WTC11 (cell line): ENCODE measurements at places on chromosomes 5 and 9. TPM values are rescaled to one million over a fixed set of nuclear protein-coding genes. Genes with fewer than 3 reads are reported as not detected.

TAF11L10 gene
- total RNA-seq, result not detected in 3 replicates

JADE2 gene
- 39.4 to 46.2 TPM (median 40.8 TPM) in 3 replicates for total RNA-seq

DNA sequence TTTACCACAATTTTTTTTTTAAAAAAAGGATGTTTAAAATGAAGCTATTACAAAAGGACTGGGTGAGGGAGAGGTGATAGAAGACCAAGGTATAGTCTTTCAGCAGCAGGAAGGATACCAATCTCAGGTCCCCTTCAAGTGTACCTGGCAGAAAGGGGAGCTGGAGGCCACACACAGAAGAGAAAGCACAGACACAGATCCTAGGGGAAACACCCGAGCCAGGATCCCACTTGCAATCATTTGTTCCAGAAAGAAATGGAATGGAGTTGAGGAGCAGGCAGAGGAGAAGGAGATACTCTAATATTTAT, 5.6 kb downstream of the GNPDA1 start:
- no peaks in the 10 kb centered on the region for H3K27me3 ChIP-seq
- H3K36me3 ChIP-seq, result peaks cover 70% of the 10 kb centered on the region
- no peak overlapping the region for H3K4me3 ChIP-seq
- H3K4me1 ChIP-seq, result no peaks in the 10 kb centered on the region

DNA sequence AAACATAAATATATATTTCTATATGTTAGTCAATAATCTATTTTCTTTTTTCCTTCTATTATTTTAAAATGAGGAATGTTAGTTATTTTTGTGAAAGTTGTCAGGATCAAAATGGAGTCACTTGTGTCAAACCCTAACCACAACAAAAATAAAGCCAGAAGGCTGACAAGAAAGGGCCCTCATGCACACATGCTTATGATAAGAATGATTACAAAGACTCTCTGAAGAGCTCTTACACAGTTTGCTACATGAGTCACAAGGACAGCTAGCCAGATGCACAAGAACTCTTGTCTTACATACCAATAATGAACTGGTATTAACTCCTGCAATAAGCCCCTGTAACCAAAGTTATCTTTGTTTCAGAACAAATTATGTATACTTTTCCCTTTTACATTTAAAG, 64.7 kb downstream of the GGTA1 start:
- no peaks in the 10 kb centered on the region for H3K36me3 ChIP-seq
- H3K27me3 ChIP-seq, result peaks cover 4% of the 10 kb centered on the region
- 0 out of 2 replicates have a peak, but pooled peaks cover under 1% of the 10 kb centered on the region for H3K4me1 ChIP-seq
- H3K4me3 ChIP-seq, result no peak overlapping the region
- H3K27ac ChIP-seq, result no peak overlapping the region
- no peak for DNase-seq

NUTM2F gene
- 0.15 to 0.55 TPM in 2 of 3 replicates, not detected in the other for total RNA-seq

SPACA9 gene
- total RNA-seq, result 0.48 to 1.8 TPM (median 1.5 TPM) in 3 replicates

DNA sequence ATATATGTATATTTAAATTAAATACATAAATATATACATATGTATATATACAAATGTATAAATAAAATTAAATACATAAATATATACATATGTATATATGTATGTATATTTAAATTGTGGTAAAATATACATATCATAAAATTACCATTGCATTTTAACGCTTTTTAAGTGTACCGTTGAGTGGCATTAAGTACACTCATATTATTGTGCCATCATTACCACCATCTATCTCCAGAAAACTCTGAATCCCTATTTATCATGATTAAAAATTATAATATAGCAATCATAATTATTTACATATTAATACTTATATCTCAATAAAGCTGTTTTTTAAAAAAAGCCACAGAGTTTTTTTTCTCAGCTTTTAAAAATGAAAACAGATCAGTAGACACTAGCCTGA, 27.1 kb upstream of the VCAN start:
- peaks cover 15% of the 10 kb centered on the region for H3K4me1 ChIP-seq
- no peak overlapping the region for H3K27ac ChIP-seq
- no peaks in the 10 kb centered on the region for H3K36me3 ChIP-seq
- H3K27me3 ChIP-seq, result no peaks in the 10 kb centered on the region
- no peak overlapping the region for H3K4me3 ChIP-seq
- DNase-seq, result no peak

- H3K4me1 ChIP-seq, result peaks cover 22% of the 10 kb centered on the region
- no peak overlapping the region for H3K27ac ChIP-seq
- H3K27me3 ChIP-seq, result no peaks in the 10 kb centered on the region
- no peak overlapping the region for H3K4me3 ChIP-seq
- H3K36me3 ChIP-seq, result no peaks in the 10 kb centered on the region
- DNase-seq, result no peak
Measured at GRCh38 chr5:125276096-125276495, 529.7 kb upstream of the ZNF608 start.

PCDHB12 gene
- total RNA-seq, result 2.7 to 3.1 TPM (median 3.1 TPM) in 3 replicates

- no peak overlapping the region for H3K4me3 ChIP-seq
- H3K27ac ChIP-seq, result no peak overlapping the region
- H3K27me3 ChIP-seq, result no peaks in the 10 kb centered on the region
- DNase-seq, result peak; percentile 38
- no peaks in the 10 kb centered on the region for H3K36me3 ChIP-seq
- H3K4me1 ChIP-seq, result peaks cover 15% of the 10 kb centered on the region
Measured at GRCh38 chr9:18861609-18862544, 171.1 kb downstream of the SAXO1 start.

GRCh38 chr9:134442085-134442474, 115.8 kb downstream of the RXRA start:
- no peaks in the 10 kb centered on the region for H3K27me3 ChIP-seq
- H3K36me3 ChIP-seq, result 0 out of 2 replicates have a peak, but pooled peaks cover 1% of the 10 kb centered on the region
- DNase-seq, result no peak

- H3K27ac ChIP-seq, result no peak overlapping the region
- no peaks in the 10 kb centered on the region for H3K36me3 ChIP-seq
Measured at GRCh38 chr5:3092664-3093063, 341.2 kb upstream of the IRX2 start.

LPAR1 gene
- 3.3 to 4.9 TPM (median 4.0 TPM) in 3 replicates for total RNA-seq

DNA sequence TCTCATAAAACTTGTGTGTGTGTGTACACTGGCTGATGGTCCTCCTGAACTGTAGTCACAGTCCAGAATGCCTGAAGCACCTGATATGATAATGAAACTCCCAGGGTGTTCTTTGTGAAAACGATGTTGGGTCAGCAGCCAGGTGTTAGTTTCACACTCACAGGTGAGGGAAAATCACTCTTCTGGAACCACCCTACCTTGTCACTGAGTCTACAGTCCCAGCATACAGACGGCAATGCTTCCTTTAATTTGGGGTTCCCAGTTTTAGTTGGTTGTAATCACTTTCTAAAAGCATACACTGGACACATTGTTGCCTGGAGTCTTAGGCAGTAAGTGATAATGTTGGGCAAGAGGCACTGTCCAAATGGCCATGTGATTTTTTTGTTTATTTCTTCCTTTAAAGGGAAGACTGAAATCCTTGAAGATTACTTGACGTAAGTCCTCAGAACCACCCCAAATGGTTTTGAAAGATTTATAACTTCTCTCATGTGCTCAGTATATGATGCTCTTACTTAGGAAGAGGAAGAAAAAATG, 18.2 kb upstream of the MGAT1 start:
- no peak overlapping the region for H3K27ac ChIP-seq
- H3K4me3 ChIP-seq, result no peak overlapping the region
- no peak for DNase-seq
- peaks cover 7% of the 10 kb centered on the region for H3K27me3 ChIP-seq

- no peak overlapping the region for H3K4me3 ChIP-seq
- H3K36me3 ChIP-seq, result peaks cover 10% of the 10 kb centered on the region
- H3K27me3 ChIP-seq, result no peaks in the 10 kb centered on the region
- no peak for DNase-seq
- no peak overlapping the region for H3K27ac ChIP-seq
- peaks cover 31% of the 10 kb centered on the region for H3K4me1 ChIP-seq
Measured at GRCh38 chr5:33999978-34000377, 7.9 kb downstream of the AMACR start.
